Stimulated activated CD4-positive, alpha-beta T cell treated with anti-CD3 and anti-CD28 coated beads, Interleukin-12 subunit alpha, Interleukin-12 subunit beta, amount 100 ng/mL, for 24 hours (primary cell): ENCODE measurements at places on chromosomes 3 and 15.

- no peak for DNase-seq
These were observed 154.1 kb downstream of the FBLN2 start for GRCh38 chr3:13703071-13703470.

- no peak for DNase-seq
These were observed 72.3 kb downstream of the ITGB5 start for GRCh38 chr3:124814620-124815421.

GRCh38 chr3:149501524-149501923, 27.0 kb downstream of the TM4SF4 start:
- no peak for DNase-seq

GRCh38 chr3:129616713-129617112, 10.2 kb upstream of the PLXND1 start:
- no peak for DNase-seq

DNA sequence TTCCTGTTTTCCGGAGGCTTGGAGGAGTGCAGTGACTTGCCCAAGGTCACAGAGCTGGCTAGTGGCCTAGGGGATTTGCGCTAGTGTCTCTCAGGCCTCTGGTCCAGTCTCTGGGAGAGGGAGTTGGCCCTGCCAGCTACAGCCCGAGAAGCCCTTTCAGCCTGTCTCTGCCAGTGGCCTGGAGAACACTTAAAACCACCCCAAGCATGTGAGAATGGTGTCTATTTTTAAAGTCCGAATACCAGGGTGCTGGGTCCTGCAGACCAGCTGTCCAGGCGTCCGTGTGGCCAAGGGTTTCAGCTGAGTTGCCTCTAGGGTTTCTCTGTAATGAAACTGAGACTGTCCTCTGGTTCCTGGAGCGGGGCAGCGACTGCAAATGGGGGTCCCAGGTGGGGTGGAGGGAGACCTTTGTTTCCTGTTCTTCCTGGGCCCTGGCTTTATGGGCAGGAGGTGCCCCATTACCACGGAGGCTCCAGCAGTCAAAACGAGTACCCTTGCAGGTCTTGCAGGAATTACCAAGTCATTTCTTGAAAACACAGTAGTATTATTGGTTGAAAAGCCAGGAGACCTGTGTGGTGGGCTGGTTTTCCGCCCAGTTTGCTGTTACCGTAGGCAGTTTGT, 2.2 kb downstream of the CAND2 start:
- DNase-seq, result no peak
